Amniotic epithelial cell (primary cell): ENCODE measurements at places on chromosomes 6 and 20.

- peak; percentile 67 for DNase-seq
Observed at GRCh38 chr20:35988910-35989463, 20.6 kb downstream of the CNBD2 start.

- peak; percentile 13 for DNase-seq
Observed at GRCh38 chr6:69974193-69974592, 107.8 kb downstream of the COL19A1 start.

DNA sequence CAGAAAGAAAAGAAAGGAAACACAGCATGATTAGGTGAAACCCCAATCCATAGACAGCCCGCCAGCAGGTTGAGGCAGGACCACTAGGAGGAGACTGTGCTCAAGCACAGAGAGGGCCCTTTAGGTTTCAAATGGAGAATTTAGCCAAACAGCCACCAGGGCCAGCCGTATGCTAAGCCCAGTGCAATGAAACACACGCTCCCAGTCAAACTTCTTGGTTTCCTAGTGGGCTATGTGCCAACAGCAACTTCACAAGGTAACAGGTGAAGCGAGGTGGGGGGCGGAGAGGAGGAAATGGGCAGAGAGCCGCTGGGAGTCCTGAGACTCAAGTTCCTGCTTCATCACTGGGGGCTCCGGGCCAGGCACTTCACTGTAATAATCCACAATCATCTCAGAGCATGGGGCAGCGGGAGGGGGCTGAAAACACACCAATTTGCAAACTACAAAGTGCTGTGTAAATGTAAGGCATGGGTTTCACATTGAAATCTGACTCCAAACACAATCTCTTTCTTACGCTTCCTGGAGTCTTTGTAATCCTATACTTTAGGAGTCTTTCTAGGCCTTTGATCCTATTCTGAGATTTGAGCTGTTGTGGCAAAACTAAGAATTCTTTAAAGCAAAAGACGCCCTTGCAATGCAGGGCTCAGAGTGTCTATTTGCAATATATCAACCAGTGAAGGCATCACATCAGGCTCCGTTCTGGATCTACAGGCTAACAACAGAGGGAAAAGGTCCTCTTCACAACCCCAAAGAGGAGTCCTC lies 117.3 kb downstream of the OPRM1 start:
- peak; percentile 42 for DNase-seq

DNA sequence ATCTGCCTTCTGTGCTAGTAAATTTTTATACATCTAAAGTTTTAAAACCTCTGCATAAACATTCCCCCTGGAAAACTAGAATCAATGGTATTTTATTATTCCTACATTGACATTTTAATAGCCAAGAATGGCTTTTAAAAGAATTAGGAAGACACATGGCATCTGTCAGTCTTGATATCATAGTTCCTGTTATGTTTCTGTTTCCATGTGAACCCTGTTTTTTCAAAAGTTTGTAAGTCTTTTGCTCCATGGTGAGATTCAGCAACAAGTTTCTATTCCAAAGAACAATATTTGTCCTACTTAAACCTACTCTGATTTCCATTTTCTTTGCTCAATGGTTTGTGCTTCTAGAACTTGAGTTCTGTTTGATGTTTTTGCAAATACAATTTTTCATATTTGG lies 95.2 kb downstream of the PLEKHG1 start:
- no peak for DNase-seq

DNA sequence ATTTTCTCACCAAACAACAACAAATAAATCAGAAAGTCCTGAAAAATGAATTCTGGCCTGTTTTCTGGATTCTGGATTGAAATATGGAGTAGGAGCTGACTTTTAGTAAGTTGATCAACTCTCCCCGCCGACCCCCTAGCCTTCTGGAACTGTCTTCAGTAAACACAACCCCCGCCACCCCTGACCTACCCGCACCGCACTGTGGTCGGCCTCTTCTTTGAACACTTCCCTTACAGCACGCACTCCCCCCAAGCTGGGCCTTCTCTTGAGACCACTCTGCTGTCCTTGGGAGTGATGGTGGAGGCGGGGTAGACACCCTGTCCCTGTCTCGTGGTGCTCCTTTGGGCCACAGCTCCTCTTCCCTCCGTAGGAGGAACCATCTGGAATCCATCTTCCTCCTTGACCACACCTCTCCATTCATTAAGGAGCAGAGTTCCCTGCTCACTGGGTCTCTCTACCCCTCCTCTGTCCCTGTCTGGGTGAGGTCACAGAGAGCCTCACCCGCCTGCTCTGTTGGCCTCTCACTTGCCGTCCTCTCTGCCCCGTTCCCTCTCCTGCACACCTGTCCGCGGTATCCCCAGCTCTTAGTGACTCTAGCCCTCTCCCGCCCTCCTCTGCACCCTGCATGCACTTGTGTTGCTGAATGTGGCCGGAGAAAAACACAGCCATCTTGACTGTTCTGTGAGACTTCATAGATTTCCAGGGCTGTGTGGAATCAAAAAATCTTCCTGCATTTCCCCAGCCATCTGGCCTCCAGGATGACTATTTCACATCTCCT lies 19.1 kb downstream of the SYNJ2 start:
- no peak for DNase-seq

DNA sequence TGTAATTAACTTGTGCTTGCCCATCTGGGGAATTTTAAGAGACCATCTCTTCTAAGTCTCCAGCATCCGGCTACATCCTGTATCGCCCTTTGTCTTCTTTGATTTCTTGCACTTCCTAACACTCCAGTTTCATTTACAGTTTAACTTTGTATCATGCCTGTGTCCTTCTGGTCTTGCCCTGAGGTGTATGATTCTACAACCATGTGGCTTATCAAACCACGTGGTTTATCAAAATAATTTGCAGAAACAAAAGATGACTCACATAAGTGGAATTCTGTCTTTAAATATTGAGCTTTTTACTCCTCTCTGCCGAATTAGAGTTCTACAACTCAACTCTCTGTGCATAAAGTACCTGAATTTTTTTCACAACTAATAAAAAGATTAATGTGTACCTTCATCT lies 580.7 kb downstream of the KIF16B start:
- DNase-seq, result peak; percentile 1

DNA sequence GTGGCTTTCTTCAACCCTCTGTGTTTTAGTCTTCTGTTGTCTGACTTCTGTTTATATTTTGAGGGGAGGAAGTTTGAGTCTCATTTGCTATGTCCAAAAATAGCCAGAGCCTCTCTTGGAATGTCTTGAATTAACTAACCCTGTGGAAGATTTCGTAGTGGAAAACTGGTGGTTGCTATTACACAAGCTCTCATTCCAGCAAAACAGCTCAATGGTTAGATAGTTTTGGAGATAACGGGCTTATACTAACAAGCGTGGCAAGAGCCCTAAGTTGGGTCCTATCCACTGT lies 1.6 kb downstream of the CCN2 start:
- DNase-seq, result peak; percentile 98
